ENCODE measurements at places on chromosomes 16 and 17. TPM values are rescaled to one million over a fixed set of nuclear protein-coding genes. Genes with fewer than 3 reads are reported as not detected.
A peak's percentile ranks its signal among the peaks of the same experiment; 100 is the strongest.

GRCh38 chr16:17543073-17543472 is 72.3 kb upstream of the XYLT1 start:
- no peak for DNase-seq

- peak; percentile 73 for DNase-seq
These were observed at the start of gene NRN1L for GRCh38 chr16:67884684-67885083. Gene NRN1L, plus strand, starts transcription at chr16:67884885. Its CDS starts 19 bp downstream, at chr16:67884904.

DNA sequence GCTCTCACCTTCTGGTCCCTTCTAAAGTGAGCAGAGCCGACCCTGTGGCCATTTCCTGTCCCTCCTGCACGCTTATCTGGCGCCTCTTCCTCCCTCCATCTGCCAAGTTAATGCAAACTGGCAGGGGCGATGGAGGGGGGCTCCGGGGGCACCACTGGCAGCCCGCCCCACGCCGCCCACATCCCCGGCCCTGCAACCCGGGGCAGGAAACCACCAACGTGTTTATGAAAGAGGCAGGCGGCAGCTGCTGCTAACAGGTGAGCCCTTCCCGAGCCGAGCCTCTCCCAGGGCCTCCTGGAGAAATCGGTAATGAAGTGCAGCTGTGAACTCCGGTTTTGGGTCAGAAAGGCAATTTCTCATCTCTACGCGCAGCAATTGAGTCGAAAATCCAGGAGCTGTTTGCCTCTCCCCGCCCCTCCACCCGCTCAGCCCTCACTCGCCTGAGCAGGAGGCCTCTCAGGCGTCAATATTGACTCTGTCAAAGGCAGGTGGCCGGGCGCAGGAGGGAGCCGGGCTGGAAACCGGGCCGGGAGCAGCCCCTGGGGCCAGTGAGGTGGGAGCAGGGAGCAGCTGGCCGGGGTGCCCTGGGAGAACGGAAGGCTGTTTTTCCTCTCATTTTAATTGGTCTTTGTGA is 164.4 kb upstream of the GSE1 start:
- DNase-seq: peak; percentile 89

- no peak for DNase-seq
These were observed at the start of gene KRT15 for GRCh38 chr17:41518789-41519449. Gene KRT15, minus strand, starts transcription at chr17:41518890. Its CDS starts 63 bp downstream, at chr17:41518827.

DNA sequence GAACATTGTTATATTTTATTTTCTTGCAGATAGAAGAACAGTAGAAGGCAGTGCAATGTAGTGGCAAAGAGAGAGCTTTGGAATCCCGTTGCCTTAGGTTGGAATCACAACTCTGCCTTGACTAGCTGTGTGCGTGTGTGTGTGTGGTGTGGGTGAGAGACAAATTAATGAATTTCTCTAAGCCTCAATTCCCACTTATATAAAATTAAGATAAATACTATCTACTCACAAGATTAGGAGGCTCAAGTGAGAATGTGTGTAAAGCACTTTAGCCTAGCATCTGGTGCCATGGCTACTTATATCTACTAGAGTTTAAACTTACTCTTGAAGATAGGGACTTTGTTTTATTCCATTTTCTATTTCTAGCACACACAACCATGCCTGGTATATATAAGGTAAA is 12.8 kb downstream of the CPD start:
- no peak for DNase-seq

DNA sequence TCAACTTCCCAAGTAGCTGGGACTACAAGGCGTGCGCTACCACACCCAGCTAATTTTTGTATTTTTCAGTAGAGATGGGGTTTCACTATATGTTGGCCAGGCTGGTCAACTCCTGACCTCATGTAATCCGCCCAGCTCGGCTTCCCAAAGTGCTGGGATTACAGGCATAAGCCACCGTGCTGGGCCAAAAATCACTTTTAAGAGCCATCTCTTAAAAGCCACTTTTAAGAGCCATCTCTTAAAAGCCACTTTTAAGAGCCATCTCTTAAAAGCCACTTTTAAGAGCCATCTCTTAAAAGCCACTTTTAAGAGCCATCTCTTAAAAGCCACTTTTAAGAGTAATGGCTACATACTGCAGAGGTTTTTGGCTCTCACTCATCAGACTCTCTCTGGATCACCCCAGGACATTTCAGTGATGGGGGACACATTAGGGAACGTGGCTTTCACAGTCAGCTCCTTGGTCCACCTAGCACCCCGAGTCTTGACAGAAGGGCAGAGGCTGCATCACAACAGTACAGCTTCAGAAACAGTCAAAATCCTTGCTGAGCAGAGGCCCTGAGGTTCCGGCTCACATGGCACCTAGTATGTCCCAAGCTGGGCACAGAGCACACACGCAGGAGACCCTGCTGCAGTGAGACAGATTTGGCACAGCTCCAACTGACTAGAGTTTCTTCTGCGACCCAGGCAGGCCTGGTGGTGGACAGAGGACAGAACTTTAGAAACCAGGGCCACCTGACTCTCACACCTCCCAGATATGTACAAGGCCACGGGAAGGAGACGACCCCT is 23.6 kb downstream of the RANBP10 start:
- no peak for DNase-seq

DNA sequence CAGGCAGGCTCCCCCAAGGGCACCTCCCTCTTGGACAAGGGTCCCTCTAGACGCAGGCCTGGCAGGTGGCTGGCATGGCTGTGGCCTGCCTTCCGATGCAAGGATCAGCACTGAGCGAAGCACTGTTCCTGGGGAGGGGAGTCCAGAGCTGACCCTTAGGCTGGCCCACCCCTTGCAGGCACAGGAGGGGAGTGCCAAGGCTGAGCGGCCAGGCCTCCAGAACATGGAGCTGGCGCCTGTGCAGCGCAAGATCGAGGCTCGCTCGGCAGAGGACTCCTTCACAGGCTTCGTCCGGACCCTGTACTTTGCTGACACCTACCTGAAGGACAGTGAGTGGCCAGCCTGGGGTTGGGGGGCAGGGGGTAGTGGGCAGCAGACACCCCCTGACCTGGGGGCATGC is 16.8 kb upstream of the MYO15B start:
- DNase-seq: no peak

GRCh38 chr16:9657641-9658040 is 524.6 kb downstream of the GRIN2A start:
- DNase-seq: no peak

DNA sequence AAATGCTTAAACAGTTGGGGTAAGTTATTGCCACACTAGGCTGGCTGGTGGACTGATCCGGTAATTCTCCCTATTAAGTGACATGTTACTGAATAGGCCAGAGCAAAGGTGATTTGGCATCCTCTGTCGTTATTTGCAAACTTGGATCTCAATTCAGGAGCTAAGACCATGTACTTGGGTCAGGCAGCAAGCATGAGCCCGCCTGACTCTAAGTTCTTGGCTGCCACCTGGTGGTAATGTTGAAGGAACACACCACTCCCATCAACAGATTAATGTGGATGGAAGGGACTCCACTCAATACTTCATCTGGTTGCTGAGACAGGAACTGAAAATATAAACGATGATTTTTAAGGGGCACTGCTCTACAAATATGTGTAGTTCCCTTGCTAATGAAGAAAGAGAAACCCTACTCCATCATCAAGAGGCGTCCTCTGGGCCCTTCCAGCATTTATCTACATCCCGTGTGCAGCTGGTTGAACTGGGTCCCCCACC is 70.8 kb downstream of the EMP2 start:
- no peak for DNase-seq

GRCh38 chr17:71441098-71441497 is 679.7 kb upstream of the SOX9 start:
- no peak for DNase-seq

GRCh38 chr16:50367777-50368409 is 895 bp downstream of the BRD7 start:
- no peak for DNase-seq

GRCh38 chr17:5583426-5584382 is 605 bp downstream of the NLRP1 start:
- DNase-seq: peak; percentile 85

GRCh38 chr17:76973040-76973439 is 104.8 kb downstream of the MGAT5B start:
- no peak for DNase-seq

DNA sequence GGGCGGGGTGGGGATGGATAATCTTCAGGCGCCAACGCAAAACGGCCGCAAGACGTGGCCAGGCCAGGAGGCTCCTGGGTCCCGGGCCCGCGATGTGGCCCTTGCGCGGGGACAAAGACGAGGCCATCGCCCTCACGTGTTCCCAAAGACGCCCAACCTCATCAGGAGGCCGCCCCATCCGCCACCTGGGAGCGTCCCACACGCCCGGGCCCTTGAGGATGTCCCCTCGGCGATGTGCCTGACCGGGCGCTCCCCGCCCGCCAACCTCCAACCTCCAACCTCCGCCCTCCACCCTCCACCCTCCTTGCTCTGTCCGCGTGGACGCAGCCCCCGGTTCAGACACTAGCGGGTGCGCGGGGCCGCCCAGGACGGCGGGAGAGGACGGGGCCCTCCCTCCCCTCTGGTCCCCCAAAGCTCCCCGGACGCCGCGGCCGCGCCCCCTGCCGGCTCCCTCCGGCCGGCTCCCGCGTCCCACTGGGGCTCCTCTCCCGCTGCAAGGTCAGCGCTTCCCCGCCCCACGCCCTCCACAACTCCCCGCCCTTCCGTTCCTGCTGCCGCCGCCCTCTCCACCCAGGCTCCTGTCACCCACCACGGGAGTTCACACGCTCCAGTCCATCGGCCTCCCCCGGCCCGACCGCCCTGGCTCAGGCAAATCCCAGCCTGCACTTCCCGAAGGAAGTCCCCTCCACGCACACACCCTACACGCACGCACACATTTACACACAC is 250.8 kb upstream of the RPL38 start:
- peak; percentile 84 for DNase-seq

DNA sequence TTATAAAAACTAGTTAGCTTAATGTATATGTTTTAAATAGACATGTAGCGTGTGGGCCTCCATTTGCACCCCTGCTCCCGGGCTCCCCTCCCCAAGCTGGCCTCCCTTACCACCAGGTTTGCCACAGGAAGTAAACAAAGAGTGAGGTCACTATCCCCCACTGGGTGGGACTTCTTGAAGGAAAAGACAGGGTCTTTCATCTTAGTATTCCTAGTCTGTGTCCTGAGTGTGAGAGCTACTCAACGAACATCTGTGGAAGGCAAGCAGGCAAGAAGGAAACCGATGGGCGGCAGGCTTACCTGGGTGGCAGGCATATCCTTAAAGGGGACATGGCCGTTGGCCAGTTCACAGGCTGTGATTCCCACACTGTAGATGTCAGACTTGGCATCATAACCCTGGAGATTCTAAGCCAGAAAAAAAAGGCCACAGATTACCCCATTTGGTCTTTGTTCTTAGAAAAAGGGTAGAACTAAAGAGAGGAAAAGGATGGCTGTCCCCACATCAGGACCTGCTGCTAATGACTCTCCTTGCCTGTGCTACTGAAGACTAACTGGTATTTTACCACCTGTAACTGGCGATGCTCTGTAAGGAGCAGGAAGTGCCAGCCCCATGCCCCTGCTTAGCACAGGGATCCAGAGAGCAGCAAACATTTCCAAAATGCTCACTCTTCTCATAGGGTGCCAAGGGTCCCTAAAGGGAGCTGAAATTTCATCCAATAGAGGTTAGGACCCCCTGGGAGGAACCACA is 6.6 kb upstream of the LIMD2 start:
- no peak for DNase-seq

- DNase-seq: no peak
These were observed 320.5 kb downstream of the UTP18 start for GRCh38 chr17:51580869-51581268.

GRCh38 chr17:46057366-46057765 is 58.3 kb downstream of the STH start:
- no peak for DNase-seq

DNA sequence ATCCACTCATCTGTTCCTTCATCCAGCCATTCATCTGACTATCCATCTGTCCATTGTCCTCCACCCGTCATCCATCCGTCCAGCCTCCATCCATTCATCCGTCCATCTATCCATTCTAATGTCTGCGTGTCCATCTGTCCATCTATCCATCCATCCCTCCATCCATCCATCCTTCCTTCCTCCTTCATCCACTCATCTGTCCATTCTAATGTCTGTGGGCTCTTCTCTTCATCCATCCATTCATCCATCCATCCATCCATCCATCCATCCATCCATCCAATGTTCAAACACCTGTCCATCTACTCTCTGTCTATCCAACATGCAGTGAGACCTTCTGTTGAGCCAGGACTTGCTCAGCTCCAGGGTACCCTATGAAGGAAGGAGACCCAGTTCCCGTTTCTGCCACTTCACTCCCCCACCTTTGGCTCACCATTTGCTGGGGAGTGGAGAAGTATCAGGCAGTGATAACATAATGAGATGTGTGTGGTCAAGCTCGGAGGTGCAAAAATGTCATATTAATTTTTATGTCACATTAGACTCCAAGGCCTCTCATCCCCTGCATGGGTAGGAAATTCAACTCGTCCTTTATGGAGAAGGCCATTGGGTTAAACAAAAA is 36.5 kb upstream of the ADGRG1 start:
- DNase-seq: no peak

DNA sequence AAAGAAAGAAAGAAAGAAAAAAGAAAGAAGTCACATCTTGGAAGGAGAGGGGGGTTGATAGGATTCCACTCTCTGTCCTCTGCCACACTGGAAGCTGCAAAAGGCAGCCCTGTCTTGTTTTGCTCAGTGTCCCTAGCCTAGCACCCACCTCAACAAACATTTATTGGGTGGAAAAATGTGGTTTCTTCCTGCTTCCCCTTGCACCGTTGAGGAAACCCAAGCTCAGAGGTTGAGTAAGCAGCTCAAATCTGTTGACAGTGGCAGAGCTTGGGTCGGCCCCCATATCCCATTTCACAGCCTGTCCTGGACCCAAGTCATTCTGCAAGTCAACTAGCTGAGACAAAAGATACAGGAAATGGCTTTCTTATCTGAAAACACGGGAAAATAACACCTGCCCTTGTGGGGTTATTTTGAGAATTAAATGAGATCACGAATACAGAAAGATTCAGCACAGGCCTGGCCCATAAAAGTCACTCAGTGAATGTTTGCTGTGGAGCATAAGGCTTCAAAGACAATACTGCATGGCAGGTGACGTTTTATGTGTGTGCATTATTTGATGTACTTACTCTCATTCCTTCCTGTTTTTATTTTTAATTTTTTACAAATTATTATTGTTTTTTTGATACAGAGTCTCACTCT is 63.6 kb downstream of the SCNN1B start:
- DNase-seq: no peak

DNA sequence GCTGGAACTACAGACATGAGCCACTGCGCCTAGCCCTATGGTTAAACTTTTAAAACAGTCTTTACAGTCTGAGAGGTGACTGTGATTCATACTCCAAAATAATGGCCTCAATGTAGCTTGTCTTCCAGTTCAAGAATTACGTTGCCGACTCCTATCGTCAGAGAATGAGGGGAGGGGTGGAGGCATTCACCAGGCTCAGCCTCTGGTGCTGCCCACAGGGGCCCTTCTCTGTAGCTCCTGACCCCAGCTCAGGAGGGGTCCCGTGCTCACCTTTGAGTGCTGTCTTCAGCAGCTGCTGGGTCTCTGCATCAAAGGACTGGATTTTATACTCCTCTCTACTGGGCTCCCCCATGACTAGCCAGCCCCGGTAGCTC is 1.2 kb downstream of the MIF4GD start:
- peak; percentile 71 for DNase-seq

The GUCY2D gene
- polyA plus RNA-seq: 0.03 TPM

The KRT36 gene
- polyA plus RNA-seq: 0.20 TPM

The SAMD14 gene
- 1.9 TPM for polyA plus RNA-seq

The RNF112 gene
- 2.2 TPM for polyA plus RNA-seq

The C1QTNF8 gene
- not detected for polyA plus RNA-seq

The KRT31 gene
- not detected for polyA plus RNA-seq

The ADAP2 gene
- 10.3 TPM for polyA plus RNA-seq

The PIRT gene
- polyA plus RNA-seq: not detected

The VMO1 gene
- 10.9 TPM for polyA plus RNA-seq

The CIAO3 gene
- 37.7 TPM for polyA plus RNA-seq

All from spleen (tissue), 13 donors.